Testis (tissue), 5 donors: ENCODE measurements at places on chromosomes 13 and 19.
A peak's percentile ranks its signal among the peaks of the same experiment; 100 is the strongest.

GRCh38 chr13:59901191-59901590 lies 262.5 kb downstream of the DIAPH3 start:
- no peaks in the 10 kb centered on the region for H3K4me1 ChIP-seq
- H3K27ac ChIP-seq = no peak overlapping the region
- DNase-seq = no peak
- H3K27me3 ChIP-seq = no peaks in the 10 kb centered on the region
- no peaks in the 10 kb centered on the region for H3K36me3 ChIP-seq
- H3K4me3 ChIP-seq = no peak overlapping the region

GRCh38 chr13:50998326-50998725 lies 88.7 kb downstream of the RNASEH2B start:
- H3K36me3 ChIP-seq = no peaks in the 10 kb centered on the region
- DNase-seq = no peak
- no peak overlapping the region for H3K27ac ChIP-seq
- H3K4me3 ChIP-seq = no peak overlapping the region

DNA sequence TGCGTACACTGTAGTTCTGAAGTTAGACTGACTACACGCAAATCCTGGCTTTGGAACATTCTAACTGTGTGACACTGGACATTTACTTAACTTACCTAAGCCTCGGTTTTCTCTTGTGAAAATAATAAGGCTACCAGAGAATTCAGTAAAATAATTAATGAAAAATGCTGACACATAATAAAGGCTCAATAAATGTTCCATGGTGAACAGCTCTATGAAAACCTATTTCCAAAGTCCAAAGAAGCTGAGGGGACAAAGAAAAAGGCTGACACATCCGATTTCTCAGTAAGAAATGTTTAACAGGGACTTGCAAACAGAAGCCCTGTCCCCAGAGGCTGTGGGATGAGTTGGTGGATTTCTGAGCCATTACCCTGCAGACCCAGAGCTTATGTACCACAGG lies 139.7 kb upstream of the GJB6 start:
- no peak overlapping the region for H3K27ac ChIP-seq
- H3K4me1 ChIP-seq = no peaks in the 10 kb centered on the region
- H3K27me3 ChIP-seq = no peaks in the 10 kb centered on the region
- DNase-seq = no peak

GRCh38 chr13:59261928-59262488 lies 901.7 kb downstream of the DIAPH3 start:
- DNase-seq = peak; percentile 18
- H3K27me3 ChIP-seq = no peaks in the 10 kb centered on the region
- H3K27ac ChIP-seq = no peak overlapping the region
- H3K36me3 ChIP-seq = no peaks in the 10 kb centered on the region
- no peak overlapping the region for H3K4me3 ChIP-seq

DNA sequence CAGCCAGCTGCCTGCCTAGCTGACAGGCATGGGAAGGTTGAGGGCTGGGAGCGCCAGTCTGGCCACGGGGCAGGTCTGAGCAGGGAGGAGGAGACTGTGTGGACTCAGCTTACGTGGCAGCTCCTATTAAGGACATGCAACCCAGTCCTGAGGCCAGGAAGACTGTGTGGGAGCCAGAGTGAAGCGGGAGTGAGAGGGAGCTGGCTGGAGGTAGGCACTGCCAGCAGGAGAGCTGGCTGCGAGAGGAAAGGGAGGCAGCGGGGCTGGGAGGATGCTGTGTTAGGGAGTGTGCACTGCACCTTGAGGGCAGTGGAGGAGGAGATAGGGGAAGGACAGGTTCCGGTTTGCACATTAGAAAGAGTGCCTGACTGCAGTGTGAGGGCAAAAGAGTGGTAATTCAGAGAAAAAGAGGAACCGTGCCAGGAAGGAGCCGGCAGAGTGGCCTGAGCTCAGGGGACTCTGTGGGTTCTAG lies 99.2 kb downstream of the SLC7A1 start:
- no peaks in the 10 kb centered on the region for H3K36me3 ChIP-seq
- H3K4me3 ChIP-seq = no peak overlapping the region
- H3K27ac ChIP-seq = no peak overlapping the region
- H3K27me3 ChIP-seq = no peaks in the 10 kb centered on the region
- H3K4me1 ChIP-seq = peaks cover 13% of the 10 kb centered on the region

DNA sequence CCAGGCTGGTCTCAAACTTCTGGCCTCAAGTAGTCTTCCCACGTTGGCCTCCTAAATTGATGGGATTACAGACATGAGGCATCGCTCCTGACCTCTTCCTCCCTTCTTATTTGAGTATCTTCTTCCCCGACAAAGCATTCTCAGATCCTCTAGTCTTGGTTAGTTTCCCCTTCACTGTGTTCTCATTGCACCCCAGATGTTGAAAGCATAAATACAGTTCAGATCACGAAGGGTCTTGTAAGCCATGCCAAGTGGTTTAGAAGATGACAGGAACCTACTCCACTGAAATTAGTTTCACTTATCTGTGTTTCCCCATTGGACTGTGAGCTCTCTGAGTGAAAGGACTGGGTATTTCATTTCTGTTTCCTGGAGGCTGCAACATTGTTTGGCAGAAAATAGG lies 100.7 kb downstream of the DGKH start:
- no peaks in the 10 kb centered on the region for H3K4me1 ChIP-seq
- H3K4me3 ChIP-seq = no peak overlapping the region
- no peak overlapping the region for H3K27ac ChIP-seq
- no peaks in the 10 kb centered on the region for H3K27me3 ChIP-seq

DNA sequence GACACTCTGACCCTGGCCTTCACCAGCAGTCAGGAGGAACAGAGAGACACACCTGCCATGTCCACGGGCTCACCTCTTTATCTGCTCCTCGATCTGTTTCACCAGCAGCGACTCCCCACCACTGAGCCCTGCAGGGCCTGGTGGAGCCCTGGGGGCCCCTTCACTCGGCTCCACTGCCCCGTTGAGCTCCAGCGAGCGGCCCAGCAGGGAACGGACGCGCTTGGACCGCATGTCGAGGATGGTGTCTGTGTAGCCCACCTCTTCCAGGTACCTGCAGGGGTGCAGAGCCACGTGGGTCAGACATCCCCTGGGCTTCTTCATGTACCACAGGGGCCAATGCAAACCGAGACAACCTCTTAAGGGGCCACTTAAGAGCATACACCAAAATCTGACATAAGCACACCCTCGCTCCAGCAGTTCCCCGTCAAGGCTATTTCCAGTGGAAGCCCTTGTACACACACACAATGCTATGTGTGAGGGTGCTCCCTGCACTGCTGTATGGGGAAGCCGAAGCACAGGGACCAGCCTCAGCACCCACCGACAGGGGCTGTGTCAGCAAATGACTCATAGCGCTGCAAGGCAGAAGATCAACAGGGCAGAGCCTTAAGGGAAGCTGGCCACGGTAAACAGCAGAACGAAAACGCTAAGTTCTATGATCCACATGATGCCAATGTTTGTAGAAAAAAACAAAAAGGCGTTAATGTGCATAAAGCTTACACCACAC lies 12.7 kb upstream of the FKRP start:
- no peak overlapping the region for H3K27ac ChIP-seq
- H3K27me3 ChIP-seq = no peaks in the 10 kb centered on the region
- DNase-seq = peak; percentile 57
- peaks cover 20% of the 10 kb centered on the region for H3K4me1 ChIP-seq

GRCh38 chr19:49214701-49215100 lies 57.1 kb downstream of the TRPM4 start:
- H3K36me3 ChIP-seq = no peaks in the 10 kb centered on the region
- no peaks in the 10 kb centered on the region for H3K27me3 ChIP-seq
- DNase-seq = no peak
- H3K4me3 ChIP-seq = no peak overlapping the region
- no peaks in the 10 kb centered on the region for H3K4me1 ChIP-seq

DNA sequence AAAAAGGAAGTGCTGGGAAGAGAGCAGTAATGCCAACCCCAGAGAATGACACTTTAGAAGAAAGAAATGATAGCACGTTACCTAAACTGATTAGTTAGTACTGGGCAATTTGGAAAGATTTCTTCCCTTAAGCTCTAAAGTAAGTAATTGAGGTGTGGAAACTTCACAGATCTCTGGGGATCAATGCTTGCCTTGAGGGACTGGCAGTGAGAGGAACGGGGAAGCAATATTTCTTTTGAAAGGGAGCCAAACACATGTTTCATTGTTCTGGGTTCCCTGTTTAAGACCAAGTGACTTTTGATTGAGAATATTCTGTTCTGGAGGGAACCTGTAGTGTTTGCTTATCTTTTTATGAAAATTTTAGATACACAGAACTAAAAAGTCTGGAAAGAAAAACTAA lies 190.5 kb downstream of the NDFIP2 start:
- H3K36me3 ChIP-seq = no peaks in the 10 kb centered on the region
- no peaks in the 10 kb centered on the region for H3K27me3 ChIP-seq
- H3K4me1 ChIP-seq = peaks cover 4% of the 10 kb centered on the region
- no peak overlapping the region for H3K4me3 ChIP-seq
- DNase-seq = no peak

GRCh38 chr19:32171719-32172151 lies 173.7 kb upstream of the ZNF507 start:
- H3K27me3 ChIP-seq = no peaks in the 10 kb centered on the region
- no peaks in the 10 kb centered on the region for H3K36me3 ChIP-seq
- no peak for DNase-seq
- H3K4me1 ChIP-seq = no peaks in the 10 kb centered on the region
- no peak overlapping the region for H3K4me3 ChIP-seq
- no peak overlapping the region for H3K27ac ChIP-seq

DNA sequence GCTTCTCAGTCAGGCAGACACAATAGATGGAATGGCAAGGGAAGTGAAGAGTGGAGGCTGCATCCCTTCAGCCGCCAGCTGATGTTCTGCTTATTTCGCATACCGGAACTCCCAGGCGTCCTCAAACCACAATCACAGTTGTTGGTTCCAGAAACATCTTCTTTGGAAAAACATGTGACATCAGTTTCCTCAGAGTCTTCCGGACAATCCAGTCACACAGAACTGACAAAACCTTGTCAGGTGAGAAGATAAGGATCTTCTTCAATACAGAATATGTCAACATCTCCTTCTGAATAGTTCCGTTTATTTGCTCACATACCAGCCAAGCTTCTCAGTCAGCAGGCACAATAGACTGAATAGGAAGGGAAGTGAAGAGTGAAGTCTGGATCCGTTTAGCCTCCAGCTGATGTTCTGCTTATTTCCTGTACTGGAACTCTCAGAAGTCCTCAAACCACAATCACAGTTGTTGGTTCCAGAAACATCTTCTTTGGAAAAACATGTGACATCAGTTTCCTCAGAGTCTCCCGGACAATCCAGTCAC lies 45.1 kb upstream of the CEACAM21 start:
- no peaks in the 10 kb centered on the region for H3K36me3 ChIP-seq
- DNase-seq = no peak
- no peak overlapping the region for H3K27ac ChIP-seq
- no peaks in the 10 kb centered on the region for H3K27me3 ChIP-seq

GRCh38 chr19:45560686-45561085 lies 23.9 kb downstream of the OPA3 start:
- no peaks in the 10 kb centered on the region for H3K36me3 ChIP-seq
- no peak overlapping the region for H3K27ac ChIP-seq

DNA sequence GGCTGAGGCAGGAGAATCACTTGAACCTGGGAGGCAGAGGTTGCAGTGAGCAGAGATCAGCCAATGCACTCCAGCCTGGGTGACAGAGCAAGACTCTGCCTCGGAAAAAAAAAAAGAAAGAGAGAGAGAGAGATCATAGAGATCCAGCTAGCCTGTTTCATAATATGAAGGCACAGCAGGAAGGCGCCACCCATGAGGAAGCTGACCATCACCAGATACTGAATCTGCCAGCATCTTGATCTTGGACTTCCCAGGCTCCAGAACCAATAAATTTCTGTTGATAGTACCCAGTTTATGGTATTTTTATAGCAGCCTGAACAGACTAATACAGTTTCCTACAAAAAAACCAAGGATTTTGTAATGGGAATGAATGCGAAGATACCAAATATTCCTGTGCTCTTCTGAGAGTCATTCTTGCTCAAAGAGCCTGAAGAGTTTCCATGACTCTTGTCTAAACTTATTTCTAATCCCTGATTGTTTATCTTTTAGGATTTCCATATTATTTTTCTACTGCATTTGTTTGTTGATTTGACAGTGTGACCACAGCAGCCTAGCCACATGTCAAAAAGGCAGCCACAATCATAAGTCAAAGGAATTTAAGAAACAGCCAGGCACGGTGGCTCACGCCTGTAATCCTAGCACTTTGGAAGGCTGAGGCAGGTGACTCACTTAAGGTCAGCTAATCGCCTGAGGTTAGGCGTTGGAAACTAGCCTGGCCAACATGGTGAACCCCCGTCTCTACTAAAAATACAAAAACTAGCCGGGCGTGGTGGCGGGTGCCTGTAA lies 37.7 kb upstream of the PDCD5 start:
- no peak overlapping the region for H3K4me3 ChIP-seq
- H3K27ac ChIP-seq = no peak overlapping the region
- H3K27me3 ChIP-seq = no peaks in the 10 kb centered on the region

DNA sequence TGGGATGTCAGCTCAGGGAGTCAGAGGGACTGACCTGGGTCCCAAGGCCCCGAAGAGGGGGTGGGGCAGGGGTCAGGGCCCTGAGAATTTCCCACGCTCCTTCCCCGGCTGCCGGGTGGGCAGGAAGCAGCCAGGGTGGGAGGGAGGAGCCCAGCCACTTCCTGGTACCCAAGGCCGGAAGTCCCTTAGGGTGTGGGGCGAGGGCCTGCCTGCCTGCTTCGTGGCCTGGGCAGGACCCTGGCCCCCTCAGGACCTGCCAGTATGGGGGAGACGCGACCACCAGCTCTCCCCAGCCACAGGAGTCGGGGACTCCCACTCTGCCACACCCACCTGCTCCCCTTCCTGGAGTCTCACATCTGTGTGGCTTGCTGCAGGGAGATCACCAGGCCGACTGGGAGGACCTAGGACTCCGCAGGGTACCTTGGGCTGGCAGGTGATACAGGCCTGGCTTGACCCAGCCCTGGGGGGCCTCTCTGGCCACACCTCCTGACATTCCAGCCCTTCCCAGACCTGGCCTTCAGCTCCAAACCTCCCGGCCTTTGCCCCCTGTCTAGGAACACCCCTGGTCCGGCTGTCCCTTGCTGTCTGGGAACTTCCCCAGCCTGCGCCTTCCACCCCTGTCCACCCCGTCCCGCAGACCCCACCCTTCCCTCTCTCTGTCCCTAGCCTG lies 9.8 kb upstream of the CIRBP start:
- no peaks in the 10 kb centered on the region for H3K27me3 ChIP-seq
- H3K4me3 ChIP-seq = no peak overlapping the region
- H3K27ac ChIP-seq = peak overlapping the region; percentile 91
- no peak for DNase-seq
- H3K4me1 ChIP-seq = peaks cover 62% of the 10 kb centered on the region

DNA sequence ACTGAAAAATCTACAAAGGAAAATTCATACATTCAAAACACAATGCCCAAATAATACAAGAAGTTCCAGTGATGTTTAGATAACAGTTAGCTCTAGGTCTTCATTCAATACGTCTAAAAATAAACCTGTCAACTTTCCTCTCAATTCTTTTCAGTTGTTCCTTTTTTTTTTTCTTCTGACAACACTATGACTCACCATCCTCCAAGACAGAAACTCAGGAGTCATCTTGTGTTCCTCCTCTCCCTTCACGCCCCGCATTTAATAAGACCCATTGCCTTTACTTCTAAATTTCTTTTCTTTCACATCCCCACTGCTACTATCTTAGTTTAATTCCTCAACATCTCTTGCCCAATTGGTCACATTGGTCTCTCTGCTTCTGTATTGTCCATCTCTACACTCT lies 759.9 kb downstream of the GPC5 start:
- no peak overlapping the region for H3K4me3 ChIP-seq
- no peaks in the 10 kb centered on the region for H3K27me3 ChIP-seq
- no peaks in the 10 kb centered on the region for H3K4me1 ChIP-seq
- no peak overlapping the region for H3K27ac ChIP-seq
